NCI-H1436 (cell line): ENCODE measurements at places on chromosomes 2 and 18.

DNA sequence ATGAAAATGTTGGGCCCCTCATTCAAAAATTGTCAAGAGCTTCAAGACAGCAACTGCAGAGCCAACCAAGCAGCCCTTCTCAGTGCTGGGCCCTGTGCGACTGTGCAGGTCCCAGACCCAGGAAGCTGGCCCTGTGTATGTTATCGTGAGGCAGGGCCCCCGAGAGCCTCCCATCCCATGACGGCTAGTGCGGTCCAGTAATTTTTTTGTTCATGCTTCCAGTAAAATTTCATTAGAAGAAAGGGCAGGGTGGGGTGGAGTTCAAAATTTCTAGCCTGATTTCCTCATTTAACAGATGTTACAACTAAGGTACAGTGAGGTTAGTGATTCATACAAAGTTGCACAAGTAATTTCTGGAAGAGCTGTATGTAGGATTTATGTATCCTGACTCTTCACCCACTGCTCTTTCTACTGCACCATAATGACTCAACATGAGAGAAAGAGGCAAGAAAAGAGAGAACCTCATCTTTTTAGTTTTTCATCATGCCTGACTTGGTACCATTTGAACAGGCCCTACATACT lies 105.5 kb downstream of the ZEB2 start:
- DNase-seq: no peak

DNA sequence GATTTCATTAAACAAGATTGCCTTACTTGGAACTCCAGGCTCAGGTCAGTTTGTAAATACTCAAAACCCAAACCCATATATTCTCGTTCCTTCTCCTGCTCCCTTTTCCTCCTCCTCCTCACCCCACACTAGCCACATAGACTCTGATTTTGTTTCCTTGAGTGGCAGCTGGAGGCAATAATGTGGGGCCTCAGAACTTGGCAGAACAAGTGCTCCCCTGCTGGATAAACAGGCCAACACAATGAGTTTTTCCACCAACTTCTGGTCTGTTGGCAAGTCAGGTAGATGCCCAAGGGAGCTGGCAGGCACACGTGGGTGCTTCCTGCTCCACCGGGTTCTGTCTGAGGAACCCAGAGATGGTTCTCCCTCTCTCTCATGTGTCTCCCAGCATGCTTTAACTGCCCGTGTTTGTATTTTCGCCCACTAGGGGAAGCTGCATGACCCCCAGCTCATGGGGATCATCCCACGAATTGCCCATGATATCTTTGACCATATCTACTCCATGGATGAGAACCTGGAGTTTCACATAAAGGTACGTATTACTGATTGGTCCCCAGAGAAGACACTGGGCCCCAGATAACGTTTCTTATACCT lies 61.9 kb downstream of the KIF5C start:
- no peak for DNase-seq

- no peak for DNase-seq
Observed at GRCh38 chr18:12906119-12906518, 22.1 kb upstream of the PTPN2 start.

DNA sequence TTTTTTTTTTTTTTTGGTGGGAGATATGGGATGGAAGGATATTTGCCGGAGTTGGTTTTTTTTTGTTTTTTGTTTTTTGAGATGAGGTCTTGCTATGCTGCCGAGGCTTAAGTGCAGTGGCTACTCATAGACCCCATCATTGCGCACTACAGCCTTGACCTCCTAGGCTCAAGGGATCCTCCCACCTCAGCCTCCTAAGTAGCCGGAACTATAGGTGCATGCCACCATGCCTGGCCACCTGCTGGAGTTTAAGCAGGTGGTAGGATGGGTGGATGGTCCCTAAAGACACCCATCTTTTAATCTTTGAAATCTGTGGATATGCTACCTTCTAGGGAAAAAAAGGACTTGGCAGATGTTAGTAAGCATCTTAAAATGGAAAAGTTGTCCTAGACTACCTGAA lies 169.8 kb downstream of the TGIF1 start:
- no peak for DNase-seq

DNA sequence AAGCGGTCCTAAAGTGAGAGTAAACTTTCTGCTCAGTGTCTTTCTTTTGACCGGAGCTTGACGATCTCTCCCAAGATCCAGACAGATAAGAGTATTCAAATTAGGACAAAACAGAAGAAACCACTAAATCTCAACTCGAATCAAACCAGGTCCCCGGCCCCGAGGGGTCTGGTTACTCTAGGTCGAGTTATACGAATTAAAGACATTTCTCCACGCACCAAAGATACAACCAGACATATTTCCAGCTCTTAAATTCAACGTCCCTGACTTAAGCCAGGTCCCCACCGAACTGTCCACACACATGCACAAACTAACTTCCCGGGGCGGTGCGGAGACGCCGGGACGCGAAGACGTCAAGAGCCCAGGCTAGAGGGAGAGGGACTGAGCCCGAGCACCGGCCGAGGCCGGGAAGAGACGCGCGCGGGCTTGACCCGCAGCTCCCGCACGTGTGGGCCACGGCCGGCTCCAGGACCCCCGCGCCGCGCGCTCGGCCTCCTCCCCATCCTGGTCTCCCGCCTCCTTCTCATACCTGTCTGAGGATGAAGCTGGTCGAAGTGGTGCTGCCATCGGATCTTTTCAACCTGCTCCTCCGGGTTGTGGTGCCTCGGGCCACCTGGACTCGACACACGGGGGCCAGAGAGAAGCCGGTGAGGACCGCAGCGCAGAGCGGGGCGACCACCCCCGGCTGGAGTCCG lies 896 bp downstream of the CACNB4 start:
- DNase-seq: no peak

GRCh38 chr2:174673876-174674275 lies 76.3 kb upstream of the WIPF1 start:
- no peak for DNase-seq
